Fibroblast of skin of left biceps (primary cell): ENCODE measurements at places on chromosomes 16 and 17.

- no peak for DNase-seq
These were observed 10.2 kb downstream of the CLUH start for GRCh38 chr17:2701161-2701995.

GRCh38 chr16:47461598-47462266 is 601 bp downstream of the PHKB start:
- no peak for DNase-seq

GRCh38 chr16:81127051-81127450 is 30.9 kb upstream of the GCSH start:
- no peak for DNase-seq

GRCh38 chr17:45302649-45303173 is 14.1 kb downstream of the MAP3K14 start:
- no peak for DNase-seq

DNA sequence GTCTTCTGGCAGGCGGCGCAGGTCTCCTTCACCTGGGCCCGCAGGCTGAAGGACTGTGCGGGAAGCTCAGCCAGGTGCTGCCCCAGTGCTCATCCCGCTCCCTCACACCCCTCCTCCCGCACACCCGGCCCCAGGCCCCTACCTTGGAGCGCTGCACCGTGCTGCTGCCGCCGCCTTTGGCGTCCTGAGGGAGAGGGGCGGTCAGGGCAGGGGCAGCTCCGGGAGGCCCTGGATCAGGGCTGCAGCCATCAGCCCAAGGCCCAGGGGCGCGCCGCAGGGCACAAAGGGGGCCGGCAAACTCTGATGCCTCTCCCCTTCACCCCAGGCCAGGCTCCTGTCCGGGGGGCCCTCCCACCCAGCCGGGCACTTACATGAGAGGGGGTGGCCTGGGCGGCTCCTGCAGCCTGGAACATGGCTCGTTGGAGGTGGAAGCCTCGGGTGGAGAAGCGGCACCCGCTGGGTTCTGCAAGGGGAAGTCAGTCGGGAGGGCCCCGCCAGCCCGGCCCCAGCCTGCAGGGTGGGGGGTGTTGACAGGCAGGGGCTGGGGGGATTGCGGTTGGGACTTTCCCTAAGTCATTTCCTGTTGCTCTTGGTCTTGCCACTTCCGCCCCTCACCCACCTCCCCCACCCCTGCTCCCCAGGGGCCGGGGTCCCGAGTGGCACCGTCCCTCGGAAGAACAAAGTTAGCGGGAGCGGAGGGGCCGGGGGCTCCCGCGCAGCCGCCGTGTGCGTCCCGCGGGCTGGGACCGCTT is 863 bp downstream of the LIMD2 start:
- no peak for DNase-seq

DNA sequence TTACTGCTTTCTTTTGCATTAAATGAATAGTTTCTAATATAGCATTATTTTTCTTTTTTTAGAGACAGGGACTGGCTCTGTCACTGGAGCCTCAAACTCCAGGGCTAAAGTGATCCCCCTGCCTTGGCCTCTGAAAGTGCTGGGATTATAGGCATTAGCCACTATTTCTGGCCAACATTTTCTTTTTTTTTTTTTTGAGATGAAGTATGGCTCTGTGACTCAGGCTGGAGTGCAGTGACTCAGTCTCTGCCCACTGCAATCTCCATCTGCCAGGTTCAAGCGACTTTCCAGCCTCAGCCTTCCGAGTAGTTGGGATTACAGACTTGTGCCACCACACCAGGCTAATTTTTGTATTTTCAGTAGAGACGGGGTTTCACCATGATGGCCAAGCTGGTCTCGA is 2.0 kb upstream of the DUXB start:
- no peak for DNase-seq

DNA sequence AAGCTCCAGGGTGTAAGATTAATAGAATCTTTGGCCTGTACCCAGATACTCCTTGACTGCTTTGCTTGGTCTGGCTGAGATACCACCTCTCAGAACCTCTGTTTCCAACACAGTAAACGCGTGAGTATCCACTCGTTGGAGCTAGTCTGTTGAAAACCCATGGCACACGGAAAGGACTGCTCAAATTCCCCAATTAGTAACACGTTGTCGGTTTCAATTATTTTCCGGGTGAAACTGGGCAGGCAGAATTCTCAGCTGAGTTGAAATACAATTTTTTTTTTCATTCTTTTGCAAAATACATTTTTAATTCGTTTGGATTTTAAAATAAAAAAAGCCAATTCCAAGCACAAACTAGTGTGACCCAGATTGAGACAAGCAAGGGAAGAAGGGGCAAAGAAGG is 120.5 kb downstream of the MAF start:
- DNase-seq: no peak

DNA sequence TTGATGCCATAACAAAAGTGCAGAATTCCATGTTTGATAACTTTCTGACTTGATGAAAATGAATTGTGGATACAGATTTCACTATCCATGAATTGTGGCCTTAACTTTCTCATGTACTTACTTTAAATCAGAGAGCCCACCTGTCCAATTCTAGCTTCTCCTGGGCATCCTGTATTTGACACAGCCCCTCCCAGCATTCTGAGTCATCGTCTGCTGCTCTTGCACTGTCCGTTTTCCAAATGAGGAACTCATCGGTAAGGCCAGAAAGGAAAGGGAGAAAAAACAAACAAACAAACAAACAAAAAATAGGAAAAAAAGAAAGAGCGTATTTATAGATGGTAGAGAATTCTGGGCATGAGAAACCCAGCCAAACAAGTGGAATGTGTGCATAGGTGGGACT is 361.6 kb downstream of the WWOX start:
- no peak for DNase-seq
